ENCODE measurements at places on chromosomes 12 and 14. TPM values are rescaled to one million over a fixed set of nuclear protein-coding genes. Genes with fewer than 3 reads are reported as not detected.

ERH gene
- 114 TPM for total RNA-seq

SUPT16H gene
- total RNA-seq: 48.8 TPM

C1R gene
- total RNA-seq: 367 TPM

GCH1 gene
- total RNA-seq: 14.3 TPM

ACOT6 gene
- not detected for total RNA-seq

SOX5 gene
- 20.1 TPM for total RNA-seq

PYM1 gene
- 29.1 TPM for total RNA-seq

TAS2R8 gene
- not detected for total RNA-seq

DNA sequence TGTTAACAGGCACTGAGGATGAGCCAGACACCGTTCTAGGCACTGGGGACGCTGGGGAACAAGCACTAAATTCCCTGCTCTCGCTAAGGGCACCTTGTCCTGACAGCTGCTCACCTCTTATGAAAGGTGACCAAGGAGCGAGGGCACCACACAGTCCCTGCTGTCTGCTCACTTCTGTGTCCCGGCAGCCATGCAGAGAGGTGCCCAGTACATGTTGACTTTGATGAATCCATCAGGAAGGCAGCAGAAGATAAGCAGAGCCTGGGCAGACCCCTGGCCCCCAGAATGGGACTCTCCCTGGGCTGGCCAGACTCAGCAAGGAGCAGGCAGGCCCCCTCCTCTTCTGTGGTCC lies 14.1 kb downstream of the C14orf132 start:
- no peak for DNase-seq
- no peak overlapping the region for H3K27ac ChIP-seq
- peaks cover 12% of the 10 kb centered on the region for H3K36me3 ChIP-seq
- no peaks in the 10 kb centered on the region for H3K4me1 ChIP-seq

- peak; percentile 62 for DNase-seq
- no peaks in the 10 kb centered on the region for H3K36me3 ChIP-seq
- H3K4me3 ChIP-seq: peak overlapping the region; percentile 95
- H3K4me1 ChIP-seq: peaks cover 12% of the 10 kb centered on the region
- no peak overlapping the region for H3K27ac ChIP-seq
- H3K27me3 ChIP-seq: no peaks in the 10 kb centered on the region
These were observed 1.3 kb upstream of the DYRK2 start for GRCh38 chr12:67647181-67647798.

GRCh38 chr12:84599539-84599938 lies 313.1 kb downstream of the SLC6A15 start:
- no peak overlapping the region for H3K4me3 ChIP-seq
- no peaks in the 10 kb centered on the region for H3K36me3 ChIP-seq
- no peaks in the 10 kb centered on the region for H3K4me1 ChIP-seq
- H3K27me3 ChIP-seq: no peaks in the 10 kb centered on the region
- no peak overlapping the region for H3K27ac ChIP-seq

DNA sequence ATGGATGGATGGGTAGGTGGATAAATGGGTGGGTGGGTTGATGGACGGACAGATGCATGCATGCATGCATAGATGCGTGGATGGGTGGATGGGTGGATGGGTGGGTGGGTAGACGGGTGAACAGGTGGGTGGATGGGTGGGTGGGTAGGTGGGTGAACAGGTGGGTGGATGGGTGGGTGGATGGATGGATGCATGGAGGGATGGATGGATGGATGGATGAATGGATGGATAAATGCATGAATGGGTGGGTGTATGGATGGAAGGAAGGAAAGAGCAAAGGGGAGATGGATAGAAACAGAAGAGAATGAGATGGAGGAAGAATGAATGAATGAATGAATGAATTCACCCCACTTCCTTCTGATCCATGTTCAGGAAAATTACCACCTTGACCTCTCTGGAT lies 143.0 kb downstream of the KSR2 start:
- DNase-seq: no peak
- H3K4me1 ChIP-seq: no peaks in the 10 kb centered on the region
- H3K27me3 ChIP-seq: peaks cover 10% of the 10 kb centered on the region
- no peak overlapping the region for H3K4me3 ChIP-seq
- no peaks in the 10 kb centered on the region for H3K36me3 ChIP-seq
- H3K27ac ChIP-seq: no peak overlapping the region

DNA sequence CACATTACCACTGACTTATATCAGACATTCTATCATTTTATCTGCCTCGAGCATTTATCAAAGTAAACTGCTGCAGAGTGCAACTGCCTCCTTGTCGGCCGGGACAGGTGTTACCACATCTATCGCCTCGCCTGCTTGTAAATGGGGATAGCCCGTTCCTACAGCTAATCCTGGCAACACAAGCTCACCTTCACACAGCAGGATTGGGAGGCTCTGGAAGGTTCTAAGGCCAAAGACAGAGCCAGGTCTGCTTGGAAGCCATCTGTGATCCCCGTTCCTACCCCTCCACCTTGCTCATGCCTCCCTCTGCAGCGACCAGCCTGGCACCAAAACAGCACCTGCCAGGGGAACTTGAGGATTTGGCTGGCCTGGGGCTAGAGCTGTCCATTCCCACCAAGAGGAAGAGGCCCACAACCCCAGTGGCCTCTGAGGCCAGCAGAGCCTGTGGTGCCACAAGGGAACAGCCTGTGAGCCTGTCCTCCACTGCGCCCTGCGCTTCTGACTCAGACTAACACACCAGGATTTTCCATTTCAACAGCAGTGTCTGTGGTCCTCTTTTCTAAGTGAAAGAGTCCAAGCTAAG lies 114.8 kb upstream of the DIO3 start:
- no peak overlapping the region for H3K4me3 ChIP-seq
- H3K36me3 ChIP-seq: no peaks in the 10 kb centered on the region
- peaks cover 4% of the 10 kb centered on the region for H3K27me3 ChIP-seq
- H3K4me1 ChIP-seq: no peaks in the 10 kb centered on the region

DNA sequence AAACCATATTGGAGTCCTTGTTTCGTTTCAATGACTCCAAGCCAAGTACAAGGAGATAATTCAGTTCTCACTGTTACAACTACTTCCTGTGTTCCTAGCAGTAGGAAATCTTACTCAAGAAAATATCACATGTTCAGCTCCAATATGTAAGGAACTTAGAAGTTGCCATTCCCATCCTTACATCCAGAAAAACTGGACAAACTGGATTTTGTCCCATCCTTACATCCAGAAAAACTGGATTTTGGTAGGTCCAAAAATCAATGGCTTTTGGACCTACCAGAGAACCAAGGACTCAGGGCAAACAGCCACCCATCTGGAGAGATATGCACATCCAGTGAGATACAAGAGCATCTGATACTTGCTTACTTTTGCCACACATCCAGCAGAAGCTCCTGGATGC lies 23.8 kb downstream of the CMAS start:
- no peak overlapping the region for H3K4me3 ChIP-seq
- no peaks in the 10 kb centered on the region for H3K27me3 ChIP-seq
- DNase-seq: no peak
- H3K27ac ChIP-seq: no peak overlapping the region

DNA sequence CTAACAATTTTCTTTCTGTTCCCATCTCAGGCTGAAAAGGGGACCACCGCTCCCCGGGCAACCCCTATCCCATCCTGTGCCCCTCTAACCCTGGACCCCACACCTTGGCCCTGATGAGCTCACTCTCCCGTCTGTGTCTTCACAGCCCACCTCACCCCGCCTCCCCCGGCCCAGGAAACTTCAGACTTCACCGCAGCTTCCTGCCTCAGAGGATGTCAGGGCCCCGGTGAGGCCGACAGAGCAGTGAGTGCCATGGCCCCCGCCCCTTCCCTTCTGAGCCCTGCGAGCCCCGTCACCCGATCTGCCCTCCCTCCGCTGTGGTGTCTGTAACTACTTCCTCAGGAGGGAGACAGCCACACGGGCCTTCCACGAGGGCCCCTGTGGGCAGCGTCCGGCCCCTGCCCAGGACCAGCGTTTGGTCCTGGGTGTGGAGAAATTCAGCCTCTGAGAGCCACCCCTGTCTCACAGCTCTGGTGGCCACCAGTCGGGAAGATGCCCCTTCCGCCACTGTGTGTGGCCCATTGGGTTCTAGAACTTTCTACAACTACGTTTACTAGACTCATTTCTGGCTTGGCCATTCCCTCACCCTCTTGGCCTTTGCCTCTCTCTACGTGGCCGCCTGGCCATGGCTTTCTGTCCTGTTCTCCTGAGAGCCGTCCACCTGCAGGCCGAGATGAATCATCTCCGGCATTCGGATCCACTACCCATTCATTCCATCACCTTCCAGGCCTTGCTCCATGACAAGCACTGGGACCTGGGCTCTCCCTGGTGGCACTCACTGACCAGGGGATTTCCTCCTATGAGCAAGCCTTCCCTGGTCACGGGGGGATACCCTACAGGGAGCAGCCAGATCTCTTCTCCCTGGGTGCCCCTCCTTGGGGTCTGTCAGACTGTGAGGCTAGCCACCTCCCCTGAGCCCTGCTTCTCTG lies 3.4 kb downstream of the RHOF start:
- no peaks in the 10 kb centered on the region for H3K27me3 ChIP-seq
- peaks cover under 1% of the 10 kb centered on the region for H3K36me3 ChIP-seq
- peak; percentile 88 for DNase-seq
- H3K4me3 ChIP-seq: peak overlapping the region; percentile 32

DNA sequence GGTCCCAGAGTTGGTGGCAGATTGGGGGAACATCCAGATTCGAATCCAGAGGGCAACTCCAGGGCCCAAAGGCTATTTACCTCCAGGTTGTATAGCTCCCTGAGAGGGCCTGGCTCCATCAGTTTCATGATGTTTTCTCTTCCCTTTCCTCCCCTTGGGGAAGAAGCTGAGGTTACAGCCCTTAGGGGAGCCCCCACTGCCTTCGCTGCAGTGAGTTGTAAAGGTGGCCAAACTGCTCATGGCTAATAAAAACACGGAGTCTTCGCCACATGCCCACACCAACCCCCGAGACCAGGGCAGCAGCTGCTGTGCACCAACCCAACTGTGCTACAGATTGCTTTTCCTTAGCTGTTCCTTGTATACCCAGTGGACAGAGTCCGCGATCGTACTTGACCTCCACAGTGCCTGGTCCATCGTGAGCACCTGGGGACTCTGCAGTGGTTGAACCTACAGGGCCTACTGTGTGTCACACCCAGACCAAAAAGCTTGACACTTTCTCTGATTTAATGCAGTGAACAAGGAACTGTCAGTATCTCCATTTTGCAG lies 20.9 kb downstream of the GALNT16 start:
- no peak for DNase-seq
- no peaks in the 10 kb centered on the region for H3K36me3 ChIP-seq
- H3K4me3 ChIP-seq: no peak overlapping the region
- no peak overlapping the region for H3K27ac ChIP-seq
- no peaks in the 10 kb centered on the region for H3K27me3 ChIP-seq
- H3K4me1 ChIP-seq: no peaks in the 10 kb centered on the region

GRCh38 chr12:27637524-27637923 lies 58.7 kb upstream of the REP15 start:
- H3K36me3 ChIP-seq: no peaks in the 10 kb centered on the region
- no peak overlapping the region for H3K27ac ChIP-seq
- DNase-seq: no peak
- H3K4me1 ChIP-seq: no peaks in the 10 kb centered on the region

DNA sequence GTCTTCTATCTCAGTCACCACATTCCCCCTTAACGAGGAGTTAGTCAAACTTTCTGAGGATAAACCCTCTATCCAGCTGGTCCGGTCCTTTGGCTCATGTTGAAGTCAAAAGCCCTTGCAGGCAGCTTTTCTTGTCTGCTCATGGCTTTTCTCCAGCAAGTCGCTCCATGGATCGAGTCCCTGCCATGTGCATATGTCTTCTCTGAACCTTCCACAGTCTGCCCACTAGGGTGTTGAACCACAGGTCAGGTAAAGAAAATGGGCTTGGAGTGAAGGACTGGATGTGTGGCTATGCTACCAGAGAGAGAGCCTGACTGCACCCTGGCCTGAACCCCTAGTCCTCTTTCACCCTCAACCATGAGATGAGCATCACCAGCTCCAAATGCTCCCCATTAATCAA lies 22.8 kb downstream of the C14orf132 start:
- no peak overlapping the region for H3K27ac ChIP-seq
- no peaks in the 10 kb centered on the region for H3K4me1 ChIP-seq
- H3K4me3 ChIP-seq: no peak overlapping the region

DNA sequence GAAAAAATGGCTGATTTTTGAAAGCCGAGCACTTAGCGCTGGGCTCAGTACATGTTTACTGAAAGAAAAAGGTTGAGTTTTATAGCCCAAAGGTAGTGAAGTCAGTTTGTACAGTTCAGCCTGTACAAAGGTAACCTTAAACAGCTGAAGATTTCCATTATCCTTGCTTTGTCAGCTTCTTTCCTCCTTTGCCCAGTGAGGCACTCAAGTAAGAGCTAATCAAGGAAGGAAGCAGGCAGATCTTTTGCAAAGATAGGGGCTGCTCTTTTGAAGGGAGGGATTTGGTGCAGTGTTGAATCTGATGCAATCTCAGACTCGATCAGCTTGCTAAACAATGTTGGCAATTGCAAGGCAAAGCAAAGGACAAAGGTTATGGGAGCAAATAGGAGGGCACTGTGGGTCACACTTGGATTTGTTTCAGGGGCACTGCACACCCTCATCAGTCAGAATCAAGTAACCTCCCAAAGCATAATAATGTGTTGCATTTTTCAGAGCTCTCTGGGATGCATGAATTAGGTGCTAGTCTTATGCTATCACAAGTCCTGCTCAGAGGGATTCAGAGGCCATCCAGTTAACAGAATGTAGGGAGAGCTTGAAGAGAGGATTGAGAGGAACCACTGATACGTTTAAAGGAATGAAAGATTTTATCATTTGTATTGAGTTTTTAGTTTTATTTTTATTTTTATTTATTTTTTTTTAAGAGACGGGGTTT lies 44.4 kb downstream of the ANO6 start:
- H3K4me1 ChIP-seq: peaks cover 29% of the 10 kb centered on the region
- H3K27ac ChIP-seq: no peak overlapping the region
- no peaks in the 10 kb centered on the region for H3K36me3 ChIP-seq
- no peak for DNase-seq
- H3K4me3 ChIP-seq: no peak overlapping the region

DNA sequence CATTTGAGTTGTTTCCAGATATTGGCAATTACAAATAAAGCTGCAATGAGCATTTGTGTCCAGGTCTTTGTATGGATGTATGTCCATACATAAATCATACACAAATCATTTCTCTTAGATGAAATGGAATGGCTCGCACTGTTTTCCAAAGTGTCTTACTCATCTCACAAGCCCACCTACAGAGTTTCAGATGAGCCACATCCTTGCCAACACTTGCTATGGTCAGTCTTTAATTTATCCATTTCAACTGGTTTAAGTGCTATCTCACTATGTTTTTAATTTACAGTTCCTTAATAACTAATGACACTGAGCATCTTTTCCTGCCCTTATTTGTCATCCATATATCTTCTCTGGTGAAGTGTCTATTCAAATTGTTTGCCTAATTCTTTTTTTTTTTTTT lies 132.9 kb upstream of the DIO3 start:
- H3K4me1 ChIP-seq: no peaks in the 10 kb centered on the region
- H3K27ac ChIP-seq: no peak overlapping the region
- DNase-seq: no peak

DNA sequence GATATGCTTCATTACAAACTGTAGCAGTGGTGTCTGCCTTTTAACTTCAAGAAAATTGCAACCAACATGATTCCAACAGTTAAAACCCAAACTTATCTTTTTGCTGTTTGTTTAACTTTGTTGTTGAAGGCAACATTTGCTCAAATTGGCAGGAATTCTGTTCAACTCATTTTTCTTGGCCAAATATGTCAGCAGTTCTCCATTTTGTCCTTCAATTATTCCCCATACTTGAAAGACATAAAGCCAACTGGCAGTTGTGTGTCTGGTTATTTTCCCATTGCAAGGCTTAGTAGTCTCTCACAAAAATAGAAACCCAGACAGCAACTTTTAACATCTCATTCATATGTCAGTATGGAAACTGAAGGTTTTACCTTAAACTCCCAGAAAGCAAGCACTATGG lies 146.3 kb downstream of the LRIG3 start:
- H3K27me3 ChIP-seq: no peaks in the 10 kb centered on the region
- H3K4me1 ChIP-seq: no peaks in the 10 kb centered on the region
- no peak overlapping the region for H3K27ac ChIP-seq
- DNase-seq: no peak
- H3K36me3 ChIP-seq: no peaks in the 10 kb centered on the region
- no peak overlapping the region for H3K4me3 ChIP-seq

All from upper lobe of right lung (tissue), 1 donor.